ENCODE measurements at places on chromosomes 1 and 21.

DNA sequence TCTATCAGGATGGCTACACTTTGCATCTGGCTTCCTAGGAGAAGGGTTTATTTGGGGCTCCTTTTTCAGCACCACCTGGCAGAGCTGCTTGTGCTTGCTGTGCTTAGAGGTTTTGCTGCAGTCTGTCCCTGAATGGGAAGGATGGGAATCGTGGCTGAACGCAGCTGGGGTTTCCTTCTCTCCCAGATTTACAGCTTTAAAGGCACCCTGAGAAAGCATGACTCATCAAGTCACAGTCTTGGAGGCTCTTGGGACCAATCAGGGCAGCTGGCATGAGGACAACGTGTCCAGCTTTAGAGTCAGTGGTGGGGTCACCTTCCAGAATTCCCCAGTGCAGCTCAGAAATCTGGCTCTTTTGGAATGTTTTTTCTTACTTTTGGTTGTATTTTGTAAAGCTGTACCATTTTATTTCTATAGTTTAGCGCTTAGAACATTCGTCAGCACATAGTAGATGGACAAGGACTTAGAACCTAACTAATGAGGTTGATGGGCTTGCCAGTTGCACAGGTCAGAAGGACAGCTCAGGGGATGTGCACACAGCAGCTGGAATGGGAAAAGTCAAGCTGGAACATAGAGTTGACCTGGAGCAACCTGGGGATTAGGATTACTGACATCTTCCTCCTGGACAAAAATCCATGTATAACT is 222.6 kb downstream of the PRDM2 start:
- DNase-seq: no peak

- no peak for DNase-seq
These were observed 82.5 kb upstream of the DPH5 start for GRCh38 chr1:101108111-101108500.

- DNase-seq: no peak
These were observed 45.9 kb downstream of the KIRREL1 start for GRCh38 chr1:158039380-158039779.

DNA sequence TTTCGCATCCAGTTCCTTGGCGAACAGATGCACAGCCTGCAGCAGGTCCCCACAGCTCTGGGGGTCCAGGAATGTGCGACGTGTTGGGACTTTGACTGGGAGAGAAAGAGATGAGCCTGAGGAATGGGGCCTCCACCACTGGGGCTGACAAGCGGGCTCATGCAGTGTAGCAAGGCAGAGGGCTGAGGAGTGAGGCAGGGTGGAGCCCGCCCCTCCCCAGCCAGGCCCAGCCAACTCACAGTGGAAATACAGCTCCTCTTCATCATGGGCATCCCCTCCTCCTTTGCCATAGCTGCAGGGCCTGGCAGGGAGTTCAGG is 30.7 kb downstream of the CDCA8 start:
- DNase-seq: no peak

- peak; percentile 58 for DNase-seq
These were observed 16.1 kb downstream of the ENSA start for GRCh38 chr1:150613061-150613920.

DNA sequence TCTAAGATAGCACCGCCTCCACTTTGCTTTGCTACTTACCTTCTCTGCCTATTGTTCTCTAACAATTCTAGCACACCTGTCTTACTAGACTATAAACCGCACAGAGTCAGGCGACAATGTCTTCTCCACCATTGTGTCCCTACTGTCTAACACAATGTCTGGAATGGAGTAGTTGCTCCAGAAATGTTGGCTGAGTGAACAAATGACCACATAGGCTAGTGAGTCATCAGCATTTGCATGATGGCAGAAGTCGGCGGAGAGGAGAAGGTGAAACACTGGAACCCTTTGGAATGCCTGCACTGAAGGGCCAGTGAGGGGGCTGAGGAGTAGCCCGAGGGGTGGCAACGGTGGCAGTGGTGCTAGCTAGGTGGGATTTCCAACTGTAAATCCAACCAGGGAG is 14.0 kb upstream of the PABPC4 start:
- peak; percentile 12 for DNase-seq

- DNase-seq: no peak
These were observed 5.8 kb upstream of the MMEL1 start for GRCh38 chr1:2638466-2639115.

DNA sequence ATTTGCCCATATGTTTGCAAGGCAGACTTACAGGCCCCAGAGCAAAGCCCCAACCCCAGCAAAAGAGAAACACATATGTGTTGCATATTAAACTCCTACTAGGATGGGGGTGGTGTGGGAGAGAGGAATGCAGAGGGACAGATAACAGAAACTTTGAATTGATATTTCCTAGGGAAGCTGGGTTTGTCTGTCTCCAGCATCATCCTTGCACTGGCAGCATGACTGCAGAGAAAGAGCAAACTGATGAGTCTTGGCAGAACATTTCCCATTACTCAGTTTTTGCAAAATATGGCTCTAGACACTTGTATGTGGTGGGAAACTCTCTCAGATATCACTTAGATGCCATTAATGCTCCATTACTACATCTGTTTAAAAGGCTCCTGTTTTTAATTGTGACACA is 43.8 kb upstream of the MARK1 start:
- DNase-seq: no peak

- no peak for DNase-seq
These were observed 28.7 kb upstream of the IPO9 start for GRCh38 chr1:201800246-201800645.

- DNase-seq: peak; percentile 54
These were observed 124.5 kb upstream of the DPYD start for GRCh38 chr1:98045211-98045766.

GRCh38 chr1:221169447-221169889 is 290.2 kb downstream of the HLX start:
- peak; percentile 90 for DNase-seq

- DNase-seq: no peak
These were observed 21.6 kb upstream of the PLEKHM2 start for GRCh38 chr1:15662477-15662876.

DNA sequence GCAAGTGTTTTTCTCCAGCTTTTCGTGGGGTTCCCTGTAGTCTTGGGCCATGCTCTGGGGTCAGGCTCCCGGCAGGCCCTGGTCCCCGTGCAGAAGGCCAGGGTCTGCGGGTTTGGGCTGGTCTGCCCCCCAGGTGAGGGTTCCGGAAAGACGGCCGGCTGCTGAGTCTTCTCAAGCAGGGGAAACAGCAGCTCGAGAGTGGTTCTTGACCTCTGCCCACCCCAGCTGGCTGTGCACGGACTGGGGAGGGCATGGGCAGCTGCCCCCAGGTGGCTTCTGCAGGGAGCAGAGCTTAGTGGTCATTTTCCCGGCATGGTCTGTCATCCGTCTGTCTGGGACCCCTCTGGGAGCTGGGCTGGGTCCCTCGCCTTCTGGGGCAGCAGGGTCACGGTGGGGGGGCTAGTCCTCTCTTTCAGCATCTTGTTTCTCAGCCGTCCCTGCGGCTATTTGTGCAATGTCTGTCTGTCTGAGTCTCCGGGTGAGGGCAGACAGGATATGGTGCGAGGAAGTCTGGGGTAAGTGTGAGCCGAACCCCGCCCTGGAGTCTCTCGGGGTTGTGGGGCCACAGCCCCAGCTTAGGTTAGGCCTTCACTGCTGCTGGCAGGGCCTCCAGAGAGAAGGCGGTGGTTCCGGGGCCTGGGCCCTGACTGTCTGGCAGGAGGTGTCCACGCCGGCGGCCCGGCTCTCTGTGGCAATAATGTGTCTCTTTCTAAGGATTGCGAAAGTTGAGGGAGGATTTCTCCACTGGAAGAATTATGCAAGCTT is 6.1 kb downstream of the SKI start:
- peak; percentile 91 for DNase-seq

DNA sequence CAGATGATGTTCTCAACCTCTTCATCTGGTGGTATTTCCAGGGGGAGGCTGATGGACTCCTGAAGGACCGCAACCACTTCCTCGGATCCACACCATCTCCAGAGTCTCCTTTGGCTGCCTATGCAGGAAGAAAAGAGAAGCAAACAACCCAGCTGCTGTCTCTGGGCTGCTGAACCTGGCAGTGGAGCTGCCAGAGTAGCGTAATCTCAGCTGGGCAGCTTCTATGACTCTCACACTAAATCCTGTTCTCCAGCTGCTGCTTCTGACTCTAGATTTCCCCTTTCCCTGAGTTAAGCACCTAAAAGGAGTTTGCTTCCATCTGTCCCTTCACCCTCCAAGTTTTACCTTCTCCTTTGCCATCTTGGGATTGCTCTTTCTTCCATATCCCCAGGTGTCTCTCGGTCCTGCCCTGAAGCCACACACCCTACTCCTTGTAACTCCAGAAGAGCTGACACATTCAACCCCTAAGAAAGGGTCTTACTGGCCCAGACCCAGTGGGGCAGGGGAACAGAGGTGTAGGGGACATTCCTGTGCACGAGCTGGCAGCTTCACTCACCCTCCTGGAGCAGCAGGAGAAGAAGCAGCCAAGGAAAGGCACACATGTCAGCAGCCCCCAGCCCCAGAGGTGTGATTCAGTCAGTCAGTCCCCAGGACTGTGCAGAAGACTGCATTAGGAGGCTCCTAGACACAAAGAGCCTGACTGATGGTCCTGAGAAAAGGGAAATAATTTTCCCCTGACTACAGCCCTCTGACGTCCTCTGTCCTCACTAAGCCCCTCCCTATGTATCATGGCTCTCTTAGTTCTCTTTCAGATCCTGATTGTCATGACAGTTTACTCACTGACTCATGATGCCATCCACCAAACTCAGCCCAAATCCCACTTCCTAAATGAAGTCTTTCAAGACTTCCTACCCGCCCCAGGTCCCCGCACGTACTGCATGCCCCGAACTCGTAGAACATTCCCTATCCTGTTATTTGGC is at the start of gene SLAMF9:
SLAMF9 (minus strand) TSS at position 702 of the 980 bp plus-strand sequence; CDS start at position 602, 100 bp downstream.
- peak; percentile 42 for DNase-seq

- DNase-seq: no peak
These were observed 906 bp upstream of the RGS13 start for GRCh38 chr1:192635041-192635440.

DNA sequence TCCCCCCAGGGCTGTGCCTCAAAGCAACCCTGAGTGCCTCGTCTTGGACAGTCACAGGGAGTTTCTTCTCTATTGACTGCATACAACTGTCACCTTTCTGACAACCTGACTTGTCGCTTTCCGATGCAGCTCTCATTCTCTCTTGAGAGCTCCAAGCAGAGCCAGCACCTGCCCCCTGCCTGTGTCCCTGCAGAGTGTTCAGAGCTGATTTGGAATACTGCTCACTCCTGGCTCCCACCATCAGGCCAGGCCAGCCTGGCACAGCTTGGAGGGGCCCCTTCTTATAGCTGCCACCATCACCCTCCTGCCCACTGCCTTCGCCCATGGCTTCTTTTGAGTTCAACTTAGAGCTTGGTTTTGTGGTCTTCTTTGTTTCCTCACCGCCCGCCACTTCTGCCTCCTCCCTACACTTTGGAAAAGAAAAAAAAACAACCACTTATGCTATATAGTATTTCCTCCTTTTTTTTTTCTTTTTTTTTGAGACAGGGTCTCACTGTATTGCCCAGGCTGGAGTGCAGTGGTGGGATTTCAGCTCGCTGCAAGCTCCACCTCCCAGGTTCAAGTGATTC is 12.3 kb downstream of the NCF2 start:
- no peak for DNase-seq

DNA sequence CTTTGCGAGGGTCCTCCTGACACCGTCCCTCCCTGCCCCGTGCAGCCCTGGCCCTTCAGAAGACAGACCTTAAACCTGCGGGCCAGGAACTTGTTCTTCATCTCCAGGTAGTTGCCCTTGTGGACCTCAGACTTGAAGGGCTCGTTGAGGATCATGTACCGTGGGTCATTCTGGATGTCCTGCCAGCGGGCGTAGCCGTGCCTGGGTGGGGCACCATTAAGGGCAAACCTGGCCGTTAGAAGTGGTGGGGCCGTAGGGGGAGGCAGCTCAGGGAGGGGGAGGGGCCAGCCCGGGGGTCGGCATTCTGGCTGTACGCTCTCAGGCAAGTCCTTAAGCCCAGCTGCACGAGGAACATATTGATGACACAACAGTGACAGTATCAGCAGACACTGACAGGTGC is 64.6 kb downstream of the KCNAB2 start:
- no peak for DNase-seq

DNA sequence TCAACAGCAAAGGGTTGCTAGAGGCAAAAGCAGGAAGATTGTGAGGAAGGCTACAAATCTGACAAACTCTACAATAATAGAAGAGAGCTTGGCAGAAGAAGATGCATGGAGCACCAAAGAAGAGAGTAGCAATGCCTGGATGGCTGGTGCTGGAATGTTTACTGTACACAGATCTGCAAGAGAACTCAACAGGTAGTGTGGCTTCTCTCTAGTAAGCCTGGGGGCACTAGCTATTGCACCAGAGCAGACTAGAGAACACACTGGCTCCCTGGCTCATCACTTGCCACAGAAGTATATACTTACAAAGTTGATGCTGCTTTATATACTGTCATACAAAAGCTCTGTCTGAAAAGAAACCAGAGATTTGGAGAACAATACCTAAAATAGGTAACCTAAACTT is 475.0 kb upstream of the NCAM2 start:
- no peak for DNase-seq

DNA sequence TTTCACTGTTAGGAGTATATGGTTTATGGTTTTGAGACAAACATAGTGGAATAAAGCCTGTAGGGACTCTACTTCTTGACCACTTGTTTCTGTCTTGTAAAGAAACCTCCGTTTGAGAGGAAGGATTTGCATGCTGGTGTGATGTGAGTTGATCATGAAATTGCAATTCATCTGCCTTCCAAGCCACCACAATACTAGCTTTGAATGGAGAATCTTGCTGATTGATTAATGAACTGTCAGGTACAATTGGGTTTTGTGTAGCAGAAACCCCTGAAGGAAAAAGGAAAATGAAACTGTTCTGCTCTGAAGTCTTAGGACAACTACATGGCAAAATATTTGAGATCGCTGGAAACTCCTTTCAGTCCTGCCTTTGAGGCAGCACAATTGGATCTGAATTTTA is 90.7 kb downstream of the VPS13D start:
- no peak for DNase-seq

DNA sequence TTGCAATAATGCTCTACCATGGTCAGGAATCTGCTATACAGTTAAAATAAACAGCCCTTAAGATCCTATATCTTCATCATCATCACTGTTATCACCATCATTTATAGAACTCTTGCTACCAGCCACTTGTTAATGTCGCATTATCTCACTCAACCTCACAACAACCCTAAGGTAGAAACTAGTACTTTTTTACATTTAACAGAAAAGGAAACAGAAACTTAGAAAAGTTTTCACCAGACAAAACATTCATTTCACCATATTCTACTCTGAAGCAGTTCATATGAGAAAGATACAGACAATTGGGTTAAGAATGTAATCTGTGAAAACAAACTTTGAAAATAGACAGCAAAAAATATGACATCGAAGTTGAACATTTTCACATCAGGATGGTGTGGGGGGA is 262.6 kb downstream of the ATG4C start:
- DNase-seq: no peak

GRCh38 chr1:153570874-153571273 is 5.2 kb upstream of the S100A2 start:
- DNase-seq: no peak

GRCh38 chr1:70290218-70290617 is 64.3 kb downstream of the ANKRD13C start:
- peak; percentile 5 for DNase-seq

DNA sequence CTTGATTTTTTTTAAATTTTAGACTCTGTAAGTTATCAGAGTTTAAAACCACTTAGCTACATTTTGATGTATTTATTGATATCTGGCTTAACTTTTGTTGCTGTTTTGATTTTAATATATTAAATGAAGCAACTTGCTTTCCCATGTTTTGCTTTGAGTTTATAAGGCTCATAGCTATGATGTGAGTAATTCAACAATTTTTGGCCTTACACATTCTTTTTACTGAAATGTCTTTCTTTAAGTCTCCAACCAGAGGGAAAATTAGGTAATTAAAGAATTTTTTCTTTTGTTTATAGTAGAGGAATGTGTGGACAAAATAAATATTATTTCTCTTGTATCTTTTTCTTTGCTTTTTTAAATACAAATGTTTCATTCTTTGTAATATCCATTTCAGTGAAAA is 258.3 kb upstream of the ADAMTS5 start:
- DNase-seq: peak; percentile 70
